ENCODE measurements at places on chromosomes 3 and 15. TPM values are rescaled to one million over a fixed set of nuclear protein-coding genes. Genes with fewer than 3 reads are reported as not detected.

CACNA1D gene
- 0.33 TPM for total RNA-seq

ANKRD63 gene
- total RNA-seq: not detected

SLC24A5 gene
- not detected for total RNA-seq

SUSD5 gene
- 4.1 TPM for total RNA-seq

GLT8D1 gene
- 129 TPM for total RNA-seq

PLXNB1 gene
- 30.0 TPM for total RNA-seq

CPB1 gene
- total RNA-seq: not detected

PRSS50 gene
- total RNA-seq: 0.12 TPM

COPG1 gene
- total RNA-seq: 352 TPM

FOXB1 gene
- not detected for total RNA-seq

FBN1 gene
- total RNA-seq: 481 TPM

ZNF148 gene
- 42.4 TPM for total RNA-seq

FHIT gene
- total RNA-seq: 2.1 TPM

PCLAF gene
- total RNA-seq: 44.9 TPM

CHP1 gene
- 55.9 TPM for total RNA-seq
